ENCODE measurements at places on chromosomes 7 and 10. TPM values are rescaled to one million over a fixed set of nuclear protein-coding genes. Genes with fewer than 3 reads are reported as not detected.

ADAM8 gene
- total RNA-seq, result 1.1 TPM

DNA sequence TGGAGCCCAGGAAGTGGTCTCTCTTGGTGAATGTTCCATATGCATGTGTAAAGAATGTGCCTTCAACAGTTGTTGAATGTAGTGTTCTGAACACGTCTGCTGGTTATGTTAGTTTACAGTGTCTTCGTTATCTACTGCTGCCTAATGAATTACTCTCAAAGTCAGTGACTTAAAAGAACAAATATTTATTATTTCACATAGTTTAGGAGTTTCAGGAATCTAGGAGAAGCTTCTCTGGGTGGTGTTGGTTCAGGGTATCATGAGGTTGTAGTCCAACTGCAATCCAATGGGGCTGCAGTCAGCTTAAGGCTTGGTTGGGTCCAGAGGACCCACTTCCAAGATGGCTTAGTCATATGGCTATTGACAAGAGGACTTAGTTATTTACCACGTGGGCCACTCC, 36.6 kb upstream of the IGFBP3 start:
- H3K36me3 ChIP-seq, result no peaks in the 10 kb centered on the region
- no peak overlapping the region for H3K4me3 ChIP-seq
- H3K27ac ChIP-seq, result no peak overlapping the region
- H3K4me1 ChIP-seq, result no peaks in the 10 kb centered on the region
- no peaks in the 10 kb centered on the region for H3K27me3 ChIP-seq

DNA sequence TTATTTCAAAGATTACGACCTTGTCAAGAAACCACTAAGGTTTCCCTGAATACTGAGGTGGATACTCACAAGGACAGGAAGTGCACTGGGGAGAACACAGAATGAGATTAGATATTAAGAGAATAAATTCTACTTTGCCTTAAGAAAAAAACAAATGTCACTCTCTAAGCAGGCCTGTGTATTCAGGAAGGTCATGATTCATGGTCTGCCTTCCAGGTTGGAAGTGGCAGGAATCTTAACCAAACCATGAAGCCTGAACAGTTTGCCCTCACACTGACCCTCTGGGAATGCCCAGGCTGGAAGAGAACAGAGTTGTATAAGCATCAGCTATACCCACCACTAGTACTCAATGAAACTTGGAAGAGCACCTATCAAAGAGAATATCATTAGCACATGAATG, 227.6 kb downstream of the DGKI start:
- no peaks in the 10 kb centered on the region for H3K27me3 ChIP-seq
- H3K27ac ChIP-seq, result no peak overlapping the region
- no peak overlapping the region for H3K4me3 ChIP-seq
- no peak for DNase-seq

DNA sequence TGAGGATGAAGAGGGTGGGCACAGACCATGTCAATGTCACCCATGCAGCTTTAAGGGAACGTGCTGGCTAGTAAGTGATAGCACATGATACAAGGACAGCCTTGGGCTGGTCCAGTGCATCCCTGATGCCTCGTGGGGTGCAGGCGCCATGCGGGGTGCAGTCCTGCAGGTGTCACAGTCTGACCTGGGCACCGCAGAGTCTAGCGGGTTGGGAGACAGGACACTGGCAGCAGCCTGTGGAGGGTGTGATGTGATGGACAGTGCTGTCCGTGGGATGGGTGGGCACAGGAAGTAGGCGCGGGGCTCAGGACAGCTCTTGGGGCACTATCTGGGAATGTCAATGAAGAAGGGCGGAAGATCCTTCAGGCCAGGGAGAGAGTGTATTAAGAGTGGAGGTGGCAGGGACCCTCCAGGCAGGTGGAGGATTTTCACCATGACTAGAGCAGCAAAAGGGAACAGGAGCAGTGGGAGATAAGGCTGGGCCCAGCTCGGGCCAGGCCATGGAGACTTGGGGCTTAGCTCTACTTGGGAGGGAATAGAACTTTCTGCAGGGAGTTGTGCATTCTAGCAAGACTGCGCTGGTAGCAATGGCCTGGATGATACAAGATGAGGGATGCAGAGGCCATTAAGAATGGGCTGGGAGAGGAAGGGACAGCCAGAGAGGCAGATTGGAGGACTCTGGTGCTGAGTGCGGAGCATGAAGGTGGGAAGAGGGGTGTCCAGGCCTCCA, 122.5 kb downstream of the PTPN20 start:
- no peak overlapping the region for H3K27ac ChIP-seq
- H3K36me3 ChIP-seq, result no peaks in the 10 kb centered on the region
- H3K4me1 ChIP-seq, result peaks cover 3% of the 10 kb centered on the region
- DNase-seq, result no peak

DNA sequence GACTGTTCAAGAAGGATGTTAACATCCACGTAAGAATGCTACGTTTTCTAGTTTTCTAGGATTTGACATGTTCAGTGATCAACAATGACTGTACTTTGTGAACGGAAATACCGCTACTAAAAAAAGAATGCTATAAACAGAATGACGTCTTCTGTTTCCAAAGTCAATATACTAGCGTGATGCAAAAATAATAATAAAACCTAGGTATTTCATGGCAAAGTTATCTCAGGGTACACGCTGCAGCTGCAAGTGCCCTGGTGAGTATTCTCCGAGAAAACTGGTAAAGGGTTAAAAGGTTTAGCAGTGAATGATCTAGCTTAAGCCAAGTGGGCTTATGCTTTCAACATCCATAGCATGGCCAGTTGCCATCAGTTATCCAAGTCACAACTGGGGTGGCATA, 653.3 kb upstream of the PFKP start:
- H3K27me3 ChIP-seq, result no peaks in the 10 kb centered on the region
- no peaks in the 10 kb centered on the region for H3K4me1 ChIP-seq
- H3K36me3 ChIP-seq, result no peaks in the 10 kb centered on the region
- DNase-seq, result no peak
- no peak overlapping the region for H3K4me3 ChIP-seq
- H3K27ac ChIP-seq, result no peak overlapping the region

DNA sequence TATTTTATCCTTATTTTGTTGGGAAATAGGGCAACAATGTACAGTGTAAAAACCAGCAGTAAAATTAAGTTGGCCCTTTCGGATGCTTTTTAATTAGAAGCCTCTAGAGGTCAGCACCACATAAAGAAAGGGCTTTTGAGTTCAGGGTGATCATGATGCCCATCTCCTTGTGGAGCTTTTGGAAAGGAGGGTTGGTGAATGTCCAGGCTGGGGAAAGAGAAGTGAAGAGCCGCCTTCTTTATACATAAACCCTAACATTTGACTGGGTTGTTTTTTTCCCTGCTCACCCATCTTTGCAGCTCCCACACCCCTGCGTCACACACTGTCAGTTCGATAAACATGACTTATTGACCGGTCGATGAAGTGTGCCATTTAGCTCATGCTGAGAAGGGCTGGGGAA, 29.8 kb downstream of the MTURN start:
- H3K36me3 ChIP-seq, result no peaks in the 10 kb centered on the region
- H3K27ac ChIP-seq, result peak overlapping the region; percentile 76
- no peak overlapping the region for H3K4me3 ChIP-seq
- H3K4me1 ChIP-seq, result peaks cover 44% of the 10 kb centered on the region
- no peak for DNase-seq

DNA sequence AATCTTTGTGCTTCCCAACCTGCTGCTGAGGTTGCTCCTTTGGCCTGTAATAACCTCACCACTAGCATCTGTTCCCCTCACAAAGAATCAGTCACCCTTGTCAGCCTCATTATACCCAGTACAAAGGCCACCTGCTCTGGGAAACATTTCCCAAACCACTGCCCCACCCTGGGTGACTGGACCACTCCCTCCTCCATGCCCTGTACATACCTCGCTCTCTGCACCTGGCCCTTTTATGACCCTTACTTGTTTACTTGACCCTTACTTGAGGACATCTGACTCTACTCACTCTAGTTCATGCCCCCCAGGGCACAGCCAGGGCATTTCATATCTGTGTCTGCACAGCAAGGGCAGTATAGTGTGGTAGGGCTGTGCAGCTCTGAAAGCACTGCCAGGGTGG, 21.4 kb upstream of the AOC1 start:
- no peak for DNase-seq
- H3K27me3 ChIP-seq, result no peaks in the 10 kb centered on the region
- no peak overlapping the region for H3K27ac ChIP-seq
- H3K4me3 ChIP-seq, result no peak overlapping the region
- H3K36me3 ChIP-seq, result no peaks in the 10 kb centered on the region

SLC39A12 gene
- total RNA-seq, result not detected

GRCh38 chr10:93368210-93368609, 113.9 kb downstream of the MYOF start:
- H3K36me3 ChIP-seq, result peaks cover 95% of the 10 kb centered on the region
- peaks cover 10% of the 10 kb centered on the region for H3K4me1 ChIP-seq
- no peak overlapping the region for H3K27ac ChIP-seq
- DNase-seq, result peak; percentile 16

- H3K27me3 ChIP-seq, result no peaks in the 10 kb centered on the region
- no peak overlapping the region for H3K4me3 ChIP-seq
- H3K27ac ChIP-seq, result no peak overlapping the region
- peak; percentile 54 for DNase-seq
These were observed 50.4 kb upstream of the C7orf33 start for GRCh38 chr7:148540041-148540738.

- H3K4me3 ChIP-seq, result no peak overlapping the region
- no peaks in the 10 kb centered on the region for H3K27me3 ChIP-seq
- H3K27ac ChIP-seq, result no peak overlapping the region
- H3K4me1 ChIP-seq, result no peaks in the 10 kb centered on the region
- H3K36me3 ChIP-seq, result no peaks in the 10 kb centered on the region
These were observed 648.8 kb downstream of the NXPH1 start for GRCh38 chr7:9082203-9082602.

DNA sequence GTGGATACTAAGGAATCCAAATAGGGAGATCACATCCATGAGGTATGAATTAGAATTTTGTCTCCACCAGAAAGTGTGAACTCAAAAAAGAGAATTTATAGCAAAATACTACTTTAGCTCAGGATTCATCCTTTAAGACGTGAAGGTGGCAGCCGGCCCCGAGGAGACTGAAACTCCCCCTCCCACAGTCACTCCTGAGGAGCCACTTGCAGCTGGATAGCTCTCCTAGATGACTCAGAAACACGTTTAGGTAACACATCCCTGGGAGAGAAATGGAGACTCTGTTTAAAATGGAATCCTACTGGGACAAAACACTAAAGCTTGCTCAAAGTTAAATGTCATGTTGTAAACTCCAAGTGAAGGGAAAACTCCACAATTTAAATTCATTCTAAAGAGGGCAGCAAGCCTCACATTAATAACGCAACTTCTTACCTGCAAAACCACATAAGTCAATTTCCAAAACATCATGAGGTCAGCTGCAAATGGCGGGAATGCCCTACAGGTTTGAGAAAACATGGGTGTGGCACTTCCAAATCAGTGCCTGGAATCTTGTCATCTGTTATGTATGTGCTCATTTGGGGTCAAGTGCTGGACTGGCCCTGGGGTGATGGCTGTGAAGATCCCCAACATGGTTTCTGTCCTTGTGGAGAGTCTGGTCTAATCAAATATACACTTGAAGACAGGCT, 46.2 kb downstream of the ICA1 start:
- no peaks in the 10 kb centered on the region for H3K27me3 ChIP-seq
- no peak overlapping the region for H3K27ac ChIP-seq
- peaks cover 8% of the 10 kb centered on the region for H3K36me3 ChIP-seq

GRCh38 chr10:124001391-124002148, 91.8 kb downstream of the CHST15 start:
- DNase-seq, result no peak
- no peaks in the 10 kb centered on the region for H3K27me3 ChIP-seq
- peaks cover 38% of the 10 kb centered on the region for H3K4me1 ChIP-seq
- no peaks in the 10 kb centered on the region for H3K36me3 ChIP-seq
- no peak overlapping the region for H3K27ac ChIP-seq

OPALIN gene
- not detected for total RNA-seq

FAM131B gene
- not detected for total RNA-seq

GDF10 gene
- total RNA-seq, result 0.12 TPM

CYP26C1 gene
- 0.15 TPM for total RNA-seq

GRCh38 chr10:61262486-61263261, 190.5 kb downstream of the TMEM26 start:
- H3K4me3 ChIP-seq, result no peak overlapping the region
- no peaks in the 10 kb centered on the region for H3K36me3 ChIP-seq
- H3K27me3 ChIP-seq, result no peaks in the 10 kb centered on the region
- H3K4me1 ChIP-seq, result no peaks in the 10 kb centered on the region
- no peak overlapping the region for H3K27ac ChIP-seq
- no peak for DNase-seq

GRCh38 chr7:41738336-41738735, 35.4 kb upstream of the INHBA start:
- H3K4me1 ChIP-seq, result no peaks in the 10 kb centered on the region
- H3K27ac ChIP-seq, result no peak overlapping the region
- H3K36me3 ChIP-seq, result no peaks in the 10 kb centered on the region
- DNase-seq, result no peak
- H3K4me3 ChIP-seq, result no peak overlapping the region

- H3K36me3 ChIP-seq, result no peaks in the 10 kb centered on the region
- no peaks in the 10 kb centered on the region for H3K27me3 ChIP-seq
- peaks cover 7% of the 10 kb centered on the region for H3K4me1 ChIP-seq
These were observed 89.8 kb upstream of the LRRTM3 start for GRCh38 chr10:66836057-66836456.

GDF2 gene
- not detected for total RNA-seq

- peak; percentile 80 for DNase-seq
- H3K27ac ChIP-seq, result peak overlapping the region; percentile 94
- no peak overlapping the region for H3K4me3 ChIP-seq
These were observed 142.9 kb upstream of the PCGF5 start for GRCh38 chr10:91077549-91078071.

DNA sequence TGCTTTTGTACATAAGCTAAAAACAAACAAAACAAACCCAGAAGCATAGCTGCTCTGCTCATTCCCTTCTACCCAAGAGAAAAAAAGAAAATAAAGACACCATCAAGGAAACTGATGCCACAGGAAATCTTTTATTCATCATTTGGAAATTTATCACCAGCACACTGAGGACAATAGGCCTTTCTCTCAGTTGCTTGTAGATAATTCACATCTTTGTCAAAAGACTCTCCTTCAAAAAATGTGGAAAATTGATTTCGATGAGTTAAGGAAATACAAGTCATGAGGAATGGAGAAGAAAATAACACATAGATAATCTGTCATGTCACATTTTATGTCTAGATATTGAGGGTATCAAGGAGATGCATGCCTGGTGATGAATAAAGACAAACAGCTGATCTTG, 53.5 kb downstream of the ZNF37A start:
- no peaks in the 10 kb centered on the region for H3K27me3 ChIP-seq
- DNase-seq, result no peak
- no peaks in the 10 kb centered on the region for H3K4me1 ChIP-seq
- no peak overlapping the region for H3K27ac ChIP-seq
- H3K36me3 ChIP-seq, result no peaks in the 10 kb centered on the region

GRCh38 chr7:116097365-116098009, 66.9 kb upstream of the TFEC start:
- no peak overlapping the region for H3K4me3 ChIP-seq
- no peak for DNase-seq
- no peak overlapping the region for H3K27ac ChIP-seq
- H3K36me3 ChIP-seq, result no peaks in the 10 kb centered on the region
- H3K4me1 ChIP-seq, result peaks cover 9% of the 10 kb centered on the region

MMP21 gene
- not detected for total RNA-seq

UROS gene
- total RNA-seq, result 74.7 TPM

DNA sequence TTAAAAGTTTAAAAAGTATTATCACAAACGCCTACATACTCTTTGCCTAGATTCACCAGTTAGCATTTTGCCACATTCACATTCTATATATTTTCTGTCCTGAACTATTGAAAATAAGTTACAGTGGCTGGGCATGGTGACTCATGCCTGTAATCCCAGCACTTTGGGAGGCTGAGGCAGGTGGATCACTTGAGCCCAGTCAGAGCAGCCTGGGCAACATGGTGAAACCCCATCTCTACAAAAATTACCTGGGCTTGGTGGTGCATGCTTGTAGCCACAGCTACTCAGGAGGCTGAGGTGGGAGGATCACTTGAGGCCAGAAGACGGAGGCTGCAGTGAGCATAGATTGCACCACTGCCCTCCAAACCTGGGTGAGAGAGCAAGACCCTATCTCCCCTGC, 5.3 kb downstream of the ARPC1A start:
- H3K27me3 ChIP-seq, result no peaks in the 10 kb centered on the region
- H3K4me3 ChIP-seq, result no peak overlapping the region
- peaks cover 79% of the 10 kb centered on the region for H3K4me1 ChIP-seq
- DNase-seq, result no peak

Measured in heart right ventricle (tissue), 16 donors.